ENCODE measurements at places on chromosomes 4 and X.

DNA sequence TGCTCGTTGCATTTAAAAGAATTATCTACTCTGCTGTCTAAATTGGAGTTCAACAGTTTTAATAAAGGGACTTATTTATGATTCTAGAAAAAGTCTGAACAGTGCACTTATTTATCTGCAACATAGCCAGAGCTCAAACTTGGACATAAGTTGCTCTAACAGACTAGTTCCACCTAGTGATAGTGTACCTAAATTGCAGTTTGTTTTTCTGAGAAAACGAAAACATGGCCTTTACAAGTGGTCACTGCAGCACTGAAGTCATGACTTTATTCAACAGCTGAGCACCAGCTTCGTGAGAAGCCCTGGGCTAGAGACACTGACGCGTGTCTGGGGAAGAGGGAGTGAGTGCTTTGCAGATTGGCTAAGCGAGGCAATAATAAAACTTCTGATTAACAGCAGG is 77.3 kb upstream of the IGSF1 start:
- no peak for DNase-seq

DNA sequence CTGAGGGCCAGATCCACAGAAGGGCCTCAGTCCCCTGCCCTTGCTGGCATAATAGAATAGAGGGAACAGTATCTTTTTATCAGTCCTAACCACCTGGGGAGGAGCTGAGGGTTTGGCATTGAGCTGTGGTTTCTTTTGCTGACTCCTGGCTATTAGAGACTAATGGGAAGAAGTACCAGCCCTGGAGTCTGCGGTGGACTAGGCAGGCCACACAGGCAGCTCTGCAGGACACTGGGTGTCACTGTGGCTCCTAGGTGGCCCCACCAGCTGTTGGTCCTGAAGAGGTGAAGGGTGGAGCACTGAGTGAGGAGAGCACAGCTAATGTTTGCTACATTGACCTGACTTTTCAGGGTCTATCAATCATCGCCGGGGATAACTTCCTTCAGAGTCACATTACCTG is 52.8 kb upstream of the GPC4 start:
- DNase-seq, result no peak

- no peak for DNase-seq
Observed at GRCh38 chr4:120445186-120445585, 378.5 kb upstream of the MAD2L1 start.

DNA sequence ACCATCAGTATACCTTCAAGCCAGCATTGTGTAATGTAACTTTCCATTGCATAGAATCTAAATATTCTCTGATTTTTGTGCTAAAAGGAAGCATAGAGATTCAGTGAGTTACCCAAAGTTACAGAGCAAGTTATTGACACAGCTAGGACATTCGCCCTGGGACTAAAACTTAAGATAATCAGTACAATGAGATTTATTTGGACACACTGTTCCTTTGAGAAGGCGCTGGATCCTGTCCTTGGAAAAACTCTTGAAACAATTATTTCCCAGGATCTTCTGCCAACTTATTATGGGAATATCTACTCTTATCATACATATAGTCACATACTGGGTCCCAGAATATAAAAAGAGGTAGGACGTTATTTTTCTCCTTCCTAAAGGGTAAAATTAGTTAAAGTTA is 392.0 kb downstream of the UBE2NL start:
- DNase-seq, result no peak
